NCI-H1436 (cell line): ENCODE measurements at places on chromosomes 7 and 10.

- DNase-seq: no peak
Measured at GRCh38 chr10:131888186-131888604, 12.6 kb upstream of the PPP2R2D start.

GRCh38 chr10:98400482-98400881 lies 14.5 kb downstream of the PYROXD2 start:
- DNase-seq: no peak

DNA sequence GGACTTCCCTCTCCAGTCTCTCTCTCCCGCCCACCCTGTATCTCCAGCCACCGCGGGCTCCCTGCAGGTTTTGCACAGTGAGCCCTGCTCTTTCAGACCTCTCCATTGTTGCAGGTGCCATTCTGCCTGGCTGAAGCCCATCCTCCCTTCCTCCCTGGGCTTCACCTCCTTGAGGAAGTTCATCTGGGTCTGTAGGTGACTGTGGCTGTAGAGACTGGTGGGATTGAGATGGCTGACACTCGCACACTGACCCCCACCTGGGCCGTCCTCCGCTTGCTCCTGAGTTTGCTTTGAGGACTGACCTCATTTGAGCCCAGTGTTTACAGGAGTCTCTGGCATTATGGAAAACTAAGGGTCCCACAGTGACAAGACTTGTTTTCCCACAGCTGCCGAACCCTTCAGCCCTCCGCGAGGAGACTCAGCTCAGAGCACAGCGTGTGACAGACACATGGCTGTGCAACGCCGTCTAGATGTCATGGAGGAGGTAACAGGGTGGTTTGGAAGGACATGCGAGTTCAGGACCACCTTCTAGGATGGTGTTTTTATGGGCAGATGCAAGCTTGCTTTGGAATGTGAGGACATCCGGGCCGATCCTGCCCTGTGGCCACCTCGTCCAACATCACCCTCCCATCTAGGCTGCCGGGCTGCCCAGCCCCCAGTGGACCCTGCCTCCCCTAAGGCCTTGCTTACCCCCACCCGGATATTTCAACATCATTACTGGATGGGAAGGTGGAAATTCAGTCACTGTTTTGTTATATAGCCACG lies 9.3 kb downstream of the PLAC9 start:
- DNase-seq: no peak

DNA sequence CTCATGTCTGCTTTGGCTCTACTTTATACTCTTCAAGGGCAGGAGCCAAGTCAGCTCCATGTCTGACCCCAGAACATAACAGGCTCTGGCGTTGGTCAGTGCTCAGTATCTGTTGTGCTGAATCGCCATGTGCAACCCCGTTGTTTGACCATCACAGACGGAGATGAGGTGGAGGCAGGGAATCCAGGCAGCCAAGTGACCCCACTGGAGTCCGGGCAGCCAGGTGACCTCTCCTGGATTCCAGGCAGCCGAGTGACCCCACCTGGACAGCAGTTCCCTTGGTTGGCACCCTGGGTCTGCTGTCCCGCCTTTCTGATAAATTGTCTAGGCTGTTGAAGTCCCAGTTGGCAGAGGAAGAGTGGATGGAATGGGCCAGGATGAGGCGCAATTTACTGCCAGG lies 232.2 kb downstream of the TCERG1L start:
- DNase-seq: no peak

GRCh38 chr10:82288461-82288881 lies 413.5 kb downstream of the NRG3 start:
- no peak for DNase-seq

DNA sequence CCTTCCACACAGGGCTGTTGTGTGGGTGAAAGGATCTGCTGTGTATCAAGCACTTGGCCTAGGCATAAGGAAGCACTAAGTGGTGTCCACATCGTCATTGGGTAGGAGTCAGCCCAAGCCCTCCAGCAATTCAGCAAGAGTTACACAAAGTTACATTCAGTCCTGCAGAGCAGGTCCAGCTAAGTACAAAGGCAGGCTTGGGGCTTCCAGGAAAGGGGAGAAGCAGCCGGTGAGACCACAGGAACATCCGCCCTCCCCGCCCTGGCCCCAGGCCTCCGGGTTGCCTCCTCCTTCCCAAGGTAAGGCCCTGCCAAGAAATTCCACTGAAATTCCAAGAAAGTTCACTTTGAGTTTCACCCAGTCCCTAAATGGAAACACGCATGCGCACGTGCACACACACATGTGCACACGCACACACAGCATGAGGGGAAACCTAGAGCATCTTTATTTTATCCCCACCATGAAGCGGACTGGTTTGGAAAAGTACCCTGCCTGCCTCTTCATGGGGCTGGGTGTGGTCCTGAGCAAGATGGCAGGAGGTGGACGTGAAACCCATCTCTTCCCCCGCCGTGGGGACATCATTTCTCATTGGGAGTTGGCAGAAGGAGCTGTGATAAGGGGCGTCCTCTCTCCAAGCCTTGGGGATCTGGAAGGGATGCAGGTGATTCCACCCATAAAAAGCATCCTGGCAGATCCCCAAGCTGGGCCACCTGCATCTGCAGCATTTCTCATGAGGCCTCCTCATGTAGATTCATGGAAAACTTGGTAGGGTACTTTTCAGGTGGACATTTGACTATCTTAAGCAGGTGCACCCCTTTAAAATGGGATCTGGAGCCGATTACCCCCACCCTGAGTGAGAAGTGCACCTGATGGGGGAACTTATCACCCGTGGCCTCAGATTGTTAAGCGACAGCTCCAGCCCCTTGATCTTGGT lies 69.1 kb upstream of the NANOS1 start:
- no peak for DNase-seq

DNA sequence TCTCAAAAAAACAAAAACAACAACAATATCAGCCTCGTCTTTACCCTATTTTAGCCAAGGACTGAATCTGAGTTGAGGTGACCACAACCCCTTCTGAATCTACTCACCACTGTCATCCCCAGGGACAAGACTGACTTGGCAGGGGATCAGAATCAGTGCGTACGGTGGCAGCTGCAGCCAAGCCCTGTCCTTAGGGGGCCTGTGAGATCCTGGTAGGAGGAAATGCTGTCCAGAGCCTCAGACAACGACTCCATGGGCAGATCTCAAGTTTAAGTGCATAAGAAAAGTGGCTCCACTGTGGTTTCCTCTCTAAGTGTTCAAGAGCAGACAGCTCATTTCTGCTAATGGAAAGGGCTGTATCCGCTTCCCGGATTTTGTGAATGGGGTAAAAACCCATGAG lies 22.4 kb upstream of the CYTH3 start:
- DNase-seq: no peak

GRCh38 chr10:69446650-69447151 lies 4.6 kb upstream of the TSPAN15 start:
- DNase-seq: no peak

- no peak for DNase-seq
Measured at GRCh38 chr7:139183878-139184338, 47.1 kb upstream of the UBN2 start.

DNA sequence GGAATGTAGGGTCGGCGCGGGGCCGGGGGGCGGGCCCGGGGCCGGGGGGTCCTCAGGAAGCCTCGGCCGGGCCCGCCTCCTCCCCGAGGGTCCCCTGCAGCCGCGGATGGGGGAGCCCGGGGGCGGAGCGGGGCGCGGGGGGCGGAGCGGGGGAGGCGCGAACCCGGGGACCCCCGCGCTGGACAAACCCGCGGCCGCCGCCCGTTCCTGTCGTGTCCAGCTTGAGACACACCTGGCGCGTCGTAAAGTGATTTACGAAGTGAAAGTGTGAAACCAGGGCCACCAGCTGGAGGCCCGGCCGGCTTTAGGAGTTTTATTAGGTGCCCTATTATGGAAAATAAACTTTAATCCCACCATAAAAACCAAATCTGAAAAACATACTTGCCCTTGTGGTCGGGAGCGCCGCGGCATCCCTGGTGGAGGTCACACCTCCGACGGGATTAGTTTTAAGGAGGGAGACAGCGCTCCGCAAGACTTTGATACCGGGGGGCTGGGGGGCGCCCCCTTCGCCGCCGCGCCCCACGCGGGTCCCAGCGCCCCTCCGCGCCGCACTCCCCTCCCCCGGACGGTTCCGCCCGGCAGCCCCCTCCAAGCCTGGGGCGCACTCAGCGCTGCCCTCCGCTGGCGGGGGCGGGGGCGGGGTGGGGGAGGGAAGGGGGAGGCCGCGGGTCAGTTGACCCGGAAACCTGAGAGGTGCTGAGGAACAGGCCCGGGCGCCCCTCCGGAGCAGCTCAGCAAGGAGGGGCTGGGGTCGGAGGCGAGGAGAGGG lies 10.3 kb downstream of the MNX1 start:
- no peak for DNase-seq
